COLO829 (cell line): ENCODE measurements at places on chromosomes 16 and 17.

DNA sequence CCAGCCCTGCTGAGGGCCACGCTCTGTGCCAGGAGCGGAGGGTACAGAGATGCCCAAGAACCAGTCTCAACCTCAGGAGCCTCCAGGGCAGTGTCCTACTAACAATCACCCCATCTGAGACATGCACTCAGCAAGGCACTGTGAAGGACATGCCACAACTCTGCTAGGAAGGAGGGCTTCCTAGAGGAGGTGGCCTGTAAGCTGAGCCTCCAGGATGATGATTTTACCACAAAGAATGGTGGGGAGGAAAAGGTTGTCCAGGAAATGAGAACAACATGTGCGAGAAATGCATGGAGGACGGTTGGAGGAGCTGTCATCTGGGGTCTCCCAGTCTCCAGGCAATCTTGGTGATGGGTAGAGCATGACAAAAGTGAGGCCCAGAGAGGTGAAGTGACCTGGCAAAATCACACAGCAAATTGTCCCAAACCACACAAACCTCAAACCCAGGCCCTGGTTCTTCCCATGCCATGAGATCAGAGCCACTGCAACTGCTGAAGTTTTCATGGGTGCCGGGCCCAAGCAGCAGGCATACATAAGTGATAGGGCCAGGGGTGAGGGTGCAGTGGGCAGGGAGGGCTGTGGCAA lies 30.5 kb downstream of the CNGB1 start:
- DNase-seq, result no peak

DNA sequence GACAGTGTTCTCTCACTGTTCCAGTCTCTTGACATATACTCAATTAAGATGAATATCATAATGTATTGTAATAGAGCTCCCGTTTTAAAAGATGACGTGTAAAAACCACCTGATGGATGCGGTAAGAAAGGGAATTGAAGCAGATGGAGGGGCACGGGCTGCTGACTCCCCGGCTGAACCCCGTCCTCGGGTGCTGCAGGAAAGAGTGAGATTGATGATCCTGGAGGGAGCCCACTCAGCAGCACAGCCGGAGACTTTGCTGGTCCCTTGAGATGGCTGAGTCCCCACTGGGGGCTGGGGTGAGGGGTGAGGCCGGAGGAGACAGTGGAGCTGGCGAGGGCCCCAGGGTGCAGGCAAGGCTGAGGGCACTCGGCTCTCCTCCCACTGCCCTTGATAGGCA lies 217.4 kb downstream of the RPTOR start:
- no peak for DNase-seq

- no peak for DNase-seq
Observed at GRCh38 chr17:49939318-49939717, 29.7 kb upstream of the DLX4 start.

DNA sequence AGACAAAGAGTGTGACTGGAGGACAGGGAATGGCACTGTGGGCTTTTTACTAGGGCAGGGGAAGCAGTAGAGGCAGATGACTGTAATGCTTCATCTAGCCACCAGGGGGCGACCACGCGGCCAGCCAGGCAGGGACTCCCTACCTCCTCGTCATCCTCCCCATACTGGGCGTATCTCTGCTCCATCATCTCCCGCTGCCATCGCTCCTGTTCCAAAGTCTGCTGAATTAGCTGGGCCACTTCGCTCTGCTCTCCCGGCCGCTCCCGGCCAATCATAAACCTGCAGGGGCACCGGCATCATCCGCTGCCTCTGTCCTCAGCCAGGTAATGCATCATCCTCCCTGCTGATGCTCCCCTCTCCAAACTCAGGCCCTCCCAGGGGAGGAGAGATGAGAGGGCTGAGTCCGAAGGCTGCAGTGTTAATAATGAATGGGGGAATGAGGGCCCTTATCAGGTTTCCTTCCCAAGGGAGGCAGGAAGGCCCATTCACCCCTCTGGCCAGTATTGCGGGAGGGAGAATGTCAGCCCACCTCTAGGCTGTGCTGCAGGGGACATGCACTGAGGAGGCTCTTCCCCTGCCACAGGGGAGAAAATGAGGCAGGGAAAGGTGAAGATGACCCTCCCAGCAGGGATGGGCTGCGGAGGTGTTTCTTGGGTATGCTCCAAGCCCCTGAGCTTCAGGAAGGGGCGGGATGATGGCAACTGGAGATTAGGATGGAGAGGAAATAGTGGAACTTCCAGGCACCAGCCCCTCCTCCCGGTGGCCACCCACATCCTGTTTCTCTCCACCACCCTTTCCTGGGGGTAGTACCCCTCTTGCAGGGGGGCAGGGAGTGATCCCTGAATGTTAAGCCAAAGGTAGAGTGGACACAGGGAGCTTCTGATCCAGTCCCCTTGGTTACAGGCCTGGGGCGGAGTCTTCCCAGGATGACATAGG lies 10.3 kb upstream of the SAMD14 start:
- peak; percentile 79 for DNase-seq

- no peak for DNase-seq
Observed at GRCh38 chr17:61366076-61366714, 33.4 kb upstream of the TBX2 start.

GRCh38 chr17:73010414-73010813 lies 82.1 kb downstream of the SLC39A11 start:
- DNase-seq, result no peak

GRCh38 chr16:85573696-85574641 lies 39.2 kb upstream of the GSE1 start:
- DNase-seq, result no peak

- DNase-seq, result no peak
Observed at GRCh38 chr17:73534209-73534909, 109.9 kb downstream of the SDK2 start.

GRCh38 chr16:85037721-85038120 lies 10.1 kb downstream of the KIAA0513 start:
- no peak for DNase-seq
